ENCODE measurements at places on chromosomes 2 and 18.
A peak's percentile ranks its signal among the peaks of the same experiment; 100 is the strongest.

GRCh38 chr2:237227592-237228280, 142.0 kb downstream of the COPS8 start:
- no peak for DNase-seq

- no peak for DNase-seq
Measured at GRCh38 chr2:20080839-20081415, 29.5 kb upstream of the LAPTM4A start.

DNA sequence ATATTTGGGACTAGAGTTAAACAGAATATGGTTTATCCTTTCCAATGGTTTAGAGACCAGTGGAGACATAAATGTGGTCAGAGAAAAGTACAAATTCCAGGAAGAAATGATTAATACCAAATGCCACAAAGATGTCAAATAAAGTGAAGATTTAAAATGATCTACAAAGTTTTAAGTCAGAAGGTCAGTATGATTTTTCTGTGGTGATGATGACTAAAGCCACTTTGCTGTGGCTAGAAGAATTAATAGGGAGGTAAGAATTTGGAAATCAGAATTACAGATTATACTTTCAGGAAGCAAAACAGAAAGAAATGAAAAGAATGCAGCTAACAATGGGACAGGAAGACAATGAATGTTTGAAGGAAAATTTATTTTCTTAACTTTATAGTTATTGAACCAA, 91.5 kb upstream of the CDH7 start:
- no peak for DNase-seq

- peak; percentile 41 for DNase-seq
Measured at GRCh38 chr18:63234841-63235240, 84.7 kb downstream of the BCL2 start.

DNA sequence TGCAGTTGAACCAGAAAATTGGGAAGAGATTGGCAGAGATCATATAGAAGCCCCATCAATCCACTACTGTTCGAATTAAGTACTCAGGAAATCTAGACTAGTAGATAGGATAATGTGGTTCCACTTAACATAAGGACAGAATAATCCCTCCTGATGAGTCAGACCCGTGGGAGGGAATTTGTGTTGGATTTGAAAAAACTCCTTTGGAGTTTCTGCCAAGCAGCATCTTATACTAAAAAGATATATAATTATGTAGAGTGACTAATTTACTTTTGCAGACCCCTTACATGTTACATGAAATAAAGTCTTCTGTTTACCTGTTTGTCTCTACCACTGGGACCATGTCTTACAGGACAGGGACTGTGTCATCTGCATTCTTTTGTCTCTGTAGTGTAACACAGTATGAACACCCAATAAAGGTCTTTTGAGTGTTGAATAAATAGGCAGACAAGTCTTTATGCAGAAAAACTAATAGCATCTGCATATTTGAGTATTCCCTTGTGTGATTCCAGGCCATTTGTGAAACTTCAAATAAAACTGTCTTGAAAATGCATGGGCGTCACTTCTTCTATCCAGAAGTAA, 122.6 kb upstream of the DNAJC10 start:
- DNase-seq, result no peak

DNA sequence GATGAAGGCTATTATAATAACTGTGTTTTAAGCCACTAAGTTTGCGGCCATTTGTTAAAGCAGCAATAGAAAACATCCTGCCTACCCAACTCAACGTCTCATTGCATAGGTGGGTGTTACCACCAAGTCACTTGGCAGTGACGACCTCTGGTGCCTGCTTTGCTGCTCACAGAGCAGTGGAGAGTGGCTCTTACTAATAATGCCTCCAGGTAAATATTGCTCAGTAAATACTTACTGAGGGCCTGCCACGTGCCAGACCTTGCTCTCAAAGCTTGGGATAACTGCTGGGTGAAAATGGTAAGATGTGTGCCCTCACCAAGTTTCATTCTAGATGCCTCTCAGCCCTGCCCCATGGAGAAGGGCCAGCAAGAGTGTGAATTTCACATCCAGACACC, 27.7 kb downstream of the ITGA6 start:
- no peak for DNase-seq

DNA sequence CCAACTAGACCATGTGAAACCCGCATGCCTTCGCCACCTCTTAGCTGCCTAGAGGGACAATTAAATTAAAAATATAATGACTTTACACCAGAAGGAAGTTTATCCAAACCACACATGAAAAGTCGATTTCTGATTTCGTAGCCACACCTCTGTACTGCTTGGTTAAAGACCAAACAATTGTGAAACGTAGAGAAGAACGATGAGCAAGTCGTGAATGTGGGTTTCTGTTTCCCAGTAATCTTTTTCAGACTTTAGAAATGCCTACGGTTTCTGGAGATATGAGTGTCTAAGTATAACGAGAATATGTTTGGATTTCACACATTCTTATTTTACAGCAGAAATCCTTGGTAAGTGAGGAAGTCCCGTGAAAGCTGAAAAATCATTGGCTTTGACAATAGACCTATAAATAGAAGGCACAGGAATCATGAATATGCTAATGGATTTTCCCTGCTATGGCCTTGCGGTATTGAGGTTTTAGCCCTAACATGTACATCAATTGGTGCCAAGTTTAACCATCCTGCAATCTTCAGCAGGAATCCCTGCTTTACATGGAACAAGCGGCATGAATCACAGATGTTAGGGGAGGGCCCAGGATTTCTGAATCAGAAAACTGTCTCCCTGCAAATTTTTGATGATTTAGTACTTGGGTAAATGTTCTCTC, 105.6 kb downstream of the TTC32 start:
- DNase-seq, result no peak

DNA sequence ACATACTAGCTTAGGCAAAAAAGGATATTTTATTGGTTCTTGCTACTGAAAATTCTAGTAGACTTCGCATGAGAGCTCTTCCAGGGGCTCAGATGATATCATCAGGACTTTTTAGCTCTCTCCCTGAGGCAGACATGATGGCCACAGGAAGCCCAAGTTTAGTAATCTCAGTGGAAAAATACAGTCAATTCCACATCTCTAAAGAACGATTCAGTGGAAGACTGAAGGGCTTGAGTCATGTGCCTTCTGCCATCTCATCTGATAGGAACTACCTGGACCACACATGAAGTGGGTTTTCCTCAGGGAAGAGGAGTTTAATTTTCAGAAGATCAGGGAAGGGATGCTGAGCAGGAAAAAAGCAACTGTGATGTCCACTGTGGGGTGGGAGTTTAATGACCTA, 117.3 kb downstream of the TTC27 start:
- DNase-seq, result no peak

DNA sequence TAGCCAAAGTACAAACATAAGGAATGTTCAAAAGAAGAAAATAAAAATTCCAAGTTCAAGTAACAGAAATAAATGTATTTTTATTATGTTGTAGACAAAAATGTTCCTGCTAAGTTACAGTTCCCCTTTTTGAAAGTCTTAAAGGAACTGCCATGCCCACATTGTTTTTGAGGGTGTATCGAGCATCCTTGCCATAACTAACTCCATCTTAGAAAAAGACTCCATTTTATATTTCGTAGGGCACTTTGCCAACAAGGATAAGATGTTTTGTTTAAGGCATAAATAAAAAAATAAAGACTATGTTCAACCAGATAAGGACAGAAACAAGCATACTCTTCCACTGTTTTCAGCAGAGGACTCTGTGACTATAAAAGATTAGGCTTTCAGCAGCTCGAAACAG, 67.3 kb downstream of the TMEM237 start:
- DNase-seq, result no peak

DNA sequence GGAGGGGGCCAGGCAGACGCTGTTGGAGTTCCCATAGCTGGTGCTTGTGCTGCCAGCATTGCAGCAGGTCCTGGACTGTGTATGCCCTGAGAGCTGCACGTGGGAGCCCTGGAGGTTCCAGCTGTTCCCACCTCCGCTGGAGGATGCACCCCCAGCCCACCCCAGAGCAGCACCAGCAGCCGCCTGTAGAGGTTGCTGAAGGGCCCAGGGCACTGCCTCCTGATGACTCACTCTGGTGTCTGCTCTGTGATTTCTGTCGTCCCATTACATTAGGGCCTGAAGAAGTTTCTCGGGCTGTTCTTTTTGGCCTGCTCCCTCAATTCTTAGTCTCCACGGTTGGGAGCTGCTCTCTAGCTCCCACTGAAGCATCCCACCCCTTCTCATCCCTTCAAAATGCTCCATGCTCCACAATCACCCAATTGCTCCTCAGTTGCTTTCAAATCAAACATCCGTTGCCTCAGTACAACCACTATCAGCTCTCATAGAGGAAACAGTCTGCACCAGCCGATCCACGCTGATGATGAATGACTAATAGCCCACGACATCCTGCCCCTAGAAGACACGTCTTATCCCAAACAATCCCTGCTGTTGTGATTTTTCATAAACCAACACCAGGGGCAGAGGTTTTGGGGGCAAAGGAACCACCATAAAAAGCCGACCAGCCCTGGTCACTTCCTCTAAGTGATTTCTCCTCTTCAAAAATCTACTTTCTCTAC, 65.2 kb upstream of the RNF152 start:
- no peak for DNase-seq

DNA sequence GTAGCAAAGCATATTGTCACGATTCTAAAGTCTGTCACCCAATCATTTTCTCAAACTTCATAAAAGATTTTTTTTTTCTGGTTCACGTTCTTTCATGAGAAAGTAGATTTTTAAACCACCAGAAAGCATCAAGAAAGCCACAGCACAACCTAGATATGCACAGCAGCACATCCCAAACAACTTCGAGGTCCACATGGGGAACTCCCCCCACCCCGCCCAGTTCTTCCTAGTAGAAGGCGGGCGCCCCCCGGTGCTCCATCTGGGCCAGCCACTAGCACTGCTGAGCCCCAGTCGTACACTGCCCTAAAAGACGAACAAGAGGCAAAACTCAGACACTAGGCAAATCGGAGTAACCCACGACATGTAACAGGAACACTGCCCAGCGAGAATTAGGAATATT, 15.5 kb downstream of the HDLBP start:
- no peak for DNase-seq

GRCh38 chr2:191686729-191687128, 8.8 kb downstream of the NABP1 start:
- no peak for DNase-seq

DNA sequence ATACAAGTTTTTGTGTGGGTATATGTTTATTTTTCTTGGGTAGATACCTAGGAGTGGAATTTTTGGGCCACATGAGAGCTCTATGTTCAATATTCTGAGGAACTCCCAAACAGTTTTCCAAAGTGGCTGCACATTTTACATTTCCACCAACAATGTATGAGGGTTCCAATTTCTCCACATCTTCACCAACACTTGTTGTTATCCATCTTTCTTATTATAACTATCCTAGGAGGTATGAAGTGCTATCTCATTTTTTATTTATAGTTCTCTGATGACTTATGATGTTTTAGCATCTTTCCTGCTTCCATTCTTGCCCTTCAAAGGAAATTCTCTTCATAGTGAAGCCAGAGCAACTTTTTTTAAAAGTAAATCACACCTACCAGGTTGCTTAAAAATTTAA, 8.7 kb downstream of the PGAP1 start:
- no peak for DNase-seq

GRCh38 chr2:29006092-29006979, 25.2 kb downstream of the TOGARAM2 start:
- DNase-seq, result no peak

GRCh38 chr2:229371086-229371485, 100.0 kb upstream of the PID1 start:
- DNase-seq, result no peak

- DNase-seq, result no peak
Measured at GRCh38 chr2:152493417-152493816, 158.4 kb downstream of the FMNL2 start.

GRCh38 chr2:47301277-47301618, 101.7 kb upstream of the MSH2 start:
- DNase-seq, result peak; percentile 94

GRCh38 chr2:238079874-238080327, 19.1 kb downstream of the SCLY start:
- DNase-seq, result no peak

GRCh38 chr18:29146068-29146467, 969.1 kb upstream of the CDH2 start:
- DNase-seq, result no peak

GRCh38 chr2:74031959-74032287, 47.2 kb downstream of the TET3 start:
- no peak for DNase-seq

GRCh38 chr18:66819235-66819634, 215.3 kb upstream of the CDH19 start:
- DNase-seq, result no peak

- DNase-seq, result no peak
Measured at GRCh38 chr2:37767046-37767445, 95.6 kb upstream of the CDC42EP3 start.

- DNase-seq, result no peak
Measured at GRCh38 chr2:228072669-228073068, 108.8 kb downstream of the SPHKAP start.

DNA sequence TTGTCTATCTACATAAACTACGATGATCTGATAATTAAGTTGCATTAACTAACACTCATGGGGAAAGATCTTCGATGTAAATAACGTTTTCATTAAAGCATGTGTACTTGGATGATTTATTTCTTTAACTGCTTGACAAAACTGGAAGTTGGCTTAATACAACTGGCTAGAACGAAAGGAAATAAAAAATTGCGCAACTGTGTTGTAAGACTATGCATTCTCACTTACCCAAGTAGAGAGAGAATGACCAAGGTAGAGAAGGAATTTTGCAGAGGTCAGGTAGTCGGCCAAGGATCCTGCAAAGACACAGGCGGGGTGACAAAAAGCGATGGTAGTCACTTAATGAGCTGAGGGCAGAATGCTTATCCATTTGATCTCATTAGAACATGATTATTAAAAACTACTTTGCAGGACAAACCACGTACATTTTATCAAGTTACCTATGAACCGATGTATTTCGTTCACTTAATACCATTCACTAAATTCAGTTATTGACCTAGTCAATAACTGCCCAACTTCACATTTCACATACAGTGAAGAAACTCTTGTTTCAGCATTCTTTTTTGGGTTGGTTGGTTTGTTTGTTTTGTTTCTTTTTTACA, 900 bp downstream of the SLC40A1 start:
- DNase-seq, result no peak

DNA sequence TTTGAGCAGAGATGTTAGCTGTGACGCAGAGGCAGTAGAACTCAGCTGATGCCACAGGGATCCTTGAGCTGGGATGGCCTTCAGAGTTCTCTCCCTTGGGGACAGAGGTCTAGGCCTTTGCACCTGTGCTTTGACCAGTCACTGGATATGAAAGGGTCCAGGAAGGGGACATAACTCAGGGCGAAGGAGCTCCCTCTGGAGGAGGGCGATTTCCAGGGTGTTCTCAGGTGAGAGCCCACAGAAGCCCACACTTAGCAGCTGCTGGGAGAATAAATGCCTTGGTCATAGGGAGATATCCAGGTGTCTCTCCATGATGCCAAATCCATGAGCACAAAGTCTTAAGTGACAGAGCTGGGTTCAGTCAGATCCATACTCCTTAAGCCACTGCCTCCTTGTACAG, 369.2 kb downstream of the NYAP2 start:
- DNase-seq, result no peak
